ENCODE measurements at places on chromosomes 5 and 9.

- DNase-seq: no peak
Measured at GRCh38 chr5:76153271-76153670, 70.1 kb downstream of the SV2C start.

- no peak for DNase-seq
Measured at GRCh38 chr5:31427013-31427723, 104.7 kb downstream of the DROSHA start.

DNA sequence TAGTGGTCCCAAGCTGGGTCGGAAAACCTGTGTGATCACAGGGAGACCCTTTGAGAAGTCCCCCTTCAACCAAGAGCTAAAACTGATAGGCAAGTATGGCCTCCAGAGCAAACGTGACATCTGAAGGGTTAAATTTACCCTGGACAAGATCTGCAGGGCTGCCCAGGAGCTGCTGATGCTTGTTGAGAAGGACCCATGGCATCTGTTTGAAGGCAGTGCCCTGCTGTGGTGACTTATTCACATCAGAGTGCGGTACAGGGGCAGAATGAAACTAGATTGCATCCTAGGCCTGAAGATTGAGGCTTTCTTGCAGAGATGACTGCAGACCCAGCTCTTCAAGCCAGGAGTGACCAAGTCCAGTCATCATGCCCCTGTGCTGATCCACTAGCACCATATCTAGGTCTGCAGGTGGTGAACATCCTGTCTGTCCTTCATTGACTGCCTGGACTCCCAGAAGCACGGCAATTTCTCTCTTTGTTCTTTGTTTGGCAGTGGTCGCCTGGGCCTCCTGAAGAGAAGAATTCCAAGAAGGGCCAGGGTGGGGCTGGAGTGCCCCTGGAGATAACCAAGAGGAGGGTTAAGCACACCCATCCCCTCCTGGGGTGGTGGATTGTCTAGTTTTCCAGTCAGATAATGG is 25.7 kb upstream of the CHD1 start:
- DNase-seq: no peak

DNA sequence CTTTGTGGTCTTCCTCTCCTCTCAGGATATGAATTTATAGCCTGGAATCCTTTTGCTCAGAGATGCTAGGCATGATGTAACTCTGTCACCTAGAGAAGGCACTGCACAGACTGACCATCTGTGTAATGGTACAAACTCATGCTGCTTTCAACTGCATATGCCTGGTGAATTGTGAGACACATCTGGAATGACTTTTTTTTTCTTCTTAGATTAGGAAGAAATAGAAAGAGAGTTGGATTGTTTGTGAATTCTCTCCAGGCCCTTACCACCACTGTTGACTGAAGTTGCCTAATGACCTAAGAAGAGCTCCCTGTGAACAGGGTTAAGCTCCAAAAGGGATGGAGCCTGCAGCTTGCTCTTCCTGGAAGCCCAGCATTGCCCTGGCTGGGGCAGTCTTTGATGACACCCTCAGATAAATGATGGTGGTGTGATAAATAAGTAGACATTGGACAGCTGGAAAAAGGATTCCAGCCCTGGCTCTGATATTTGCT is 47.8 kb upstream of the TRIM32 start:
- no peak for DNase-seq

DNA sequence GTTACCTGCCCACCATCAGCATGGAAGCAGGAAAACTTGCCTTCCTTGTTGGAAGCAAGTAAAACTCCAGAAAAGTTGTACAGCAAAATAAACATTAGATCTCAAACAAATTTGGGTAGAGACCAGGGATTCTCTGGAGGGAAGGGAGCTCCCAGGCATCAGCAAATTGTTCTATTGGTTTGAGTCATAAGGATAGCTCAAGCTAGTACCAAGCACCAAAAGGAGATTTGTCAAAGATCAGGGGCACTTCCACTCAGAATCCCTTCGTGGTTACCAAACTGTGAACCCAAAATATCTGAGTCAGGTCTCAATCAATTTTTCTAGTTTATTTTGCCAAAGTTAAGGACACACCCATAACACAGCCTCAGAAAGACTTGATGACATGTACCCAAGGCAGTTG is 37.8 kb downstream of the DNAJB5 start:
- DNase-seq: no peak
